Nephron progenitor cell (in vitro differentiated cells): ENCODE measurements at places on chromosomes 6 and 20.

DNA sequence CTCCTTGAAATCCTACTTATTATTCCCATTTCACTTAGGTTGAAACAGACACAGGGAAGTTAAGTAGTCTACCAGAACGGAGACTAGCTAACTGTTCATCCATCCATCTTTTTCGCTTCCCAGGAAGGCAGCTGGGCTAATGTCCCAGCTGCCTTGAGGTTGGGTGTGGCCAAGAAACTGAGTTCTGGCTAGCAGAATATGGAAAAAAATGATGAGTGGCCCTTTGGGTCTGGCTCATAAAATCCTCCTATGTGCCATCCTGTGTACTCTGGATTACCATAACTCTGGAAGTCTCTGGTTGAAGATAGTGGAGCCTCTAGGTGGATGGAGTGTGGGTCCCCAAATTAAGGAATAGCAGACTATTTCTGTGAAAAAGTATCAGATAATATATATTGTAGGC is 206.2 kb downstream of the HIVEP2 start:
- no peak for DNase-seq
- no peak overlapping the region for H3K4me3 ChIP-seq
- H3K36me3 ChIP-seq: no peaks in the 10 kb centered on the region
- H3K27me3 ChIP-seq: no peaks in the 10 kb centered on the region
- H3K4me1 ChIP-seq: peaks cover 17% of the 10 kb centered on the region

DNA sequence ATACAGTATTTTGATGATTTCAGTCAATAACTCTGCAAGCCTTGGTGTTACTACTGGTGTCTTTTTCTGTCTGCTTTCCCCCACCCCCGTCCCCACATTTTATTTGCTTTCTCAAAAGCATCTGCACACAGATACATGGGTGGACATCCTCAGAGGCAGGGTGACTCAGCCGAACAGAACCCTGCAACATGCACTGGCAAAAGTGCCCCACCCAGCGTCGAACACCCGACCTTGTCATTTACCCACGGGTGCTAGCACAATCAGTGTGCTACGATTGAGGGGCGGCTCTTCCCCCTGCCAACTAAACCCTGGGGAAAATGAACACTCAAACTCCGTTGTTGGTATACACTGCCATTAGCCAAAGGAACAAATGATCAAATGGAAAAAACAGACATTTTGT is 115.9 kb upstream of the NAA20 start:
- H3K27ac ChIP-seq: peak overlapping the region; percentile 48
- H3K36me3 ChIP-seq: peaks cover 83% of the 10 kb centered on the region
- no peak for DNase-seq

GRCh38 chr6:5359417-5359816 is 98.1 kb downstream of the FARS2 start:
- H3K4me1 ChIP-seq: no peaks in the 10 kb centered on the region
- no peaks in the 10 kb centered on the region for H3K27me3 ChIP-seq
- H3K36me3 ChIP-seq: peaks cover 9% of the 10 kb centered on the region
- no peak overlapping the region for H3K4me3 ChIP-seq

DNA sequence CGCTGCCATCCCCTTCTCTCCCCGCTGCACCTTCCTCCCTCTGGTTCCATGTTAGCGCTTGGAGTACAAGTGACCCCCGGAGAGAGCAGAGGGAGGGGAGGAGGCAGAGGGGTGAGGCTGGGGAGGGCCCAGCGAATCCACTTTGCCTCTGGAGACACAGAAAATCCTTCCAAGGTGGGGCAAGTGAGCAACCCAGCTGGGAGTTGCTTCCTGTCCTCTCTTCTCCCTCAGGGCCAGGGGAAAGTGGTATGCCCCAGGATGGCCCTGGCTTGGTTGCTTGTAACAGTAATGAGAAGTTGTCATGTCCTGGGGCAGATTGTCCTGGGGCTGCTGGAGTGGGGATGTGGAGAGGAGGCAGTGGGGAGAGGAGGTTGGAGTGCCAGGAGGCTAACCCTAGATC is 691 bp upstream of the ANGPT4 start:
- H3K4me3 ChIP-seq: peak overlapping the region; percentile 55
- H3K27me3 ChIP-seq: peaks cover 11% of the 10 kb centered on the region
- DNase-seq: peak; percentile 15
- no peaks in the 10 kb centered on the region for H3K36me3 ChIP-seq

DNA sequence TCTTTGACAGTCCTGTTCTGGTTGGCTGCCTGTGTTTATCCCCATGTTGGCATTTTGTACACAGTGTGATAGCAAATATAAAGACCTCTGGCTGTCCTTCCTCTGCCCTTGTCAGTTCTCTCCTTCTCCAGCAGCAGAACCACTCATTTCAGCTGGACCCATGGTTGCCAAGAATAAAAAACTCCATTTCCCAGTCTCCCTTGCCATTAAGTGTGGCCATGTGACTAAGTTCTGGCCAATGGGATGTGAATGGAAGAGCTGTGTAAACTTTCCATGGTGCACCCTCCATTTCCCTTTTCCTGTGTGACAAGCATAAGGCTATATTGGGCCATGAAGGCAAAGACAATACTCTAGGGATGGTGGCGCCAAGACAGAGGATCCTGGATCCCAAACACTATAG is 78.4 kb upstream of the TBC1D7 start:
- no peaks in the 10 kb centered on the region for H3K36me3 ChIP-seq
- no peak overlapping the region for H3K4me3 ChIP-seq
- no peaks in the 10 kb centered on the region for H3K27me3 ChIP-seq
- H3K4me1 ChIP-seq: peaks cover 37% of the 10 kb centered on the region

DNA sequence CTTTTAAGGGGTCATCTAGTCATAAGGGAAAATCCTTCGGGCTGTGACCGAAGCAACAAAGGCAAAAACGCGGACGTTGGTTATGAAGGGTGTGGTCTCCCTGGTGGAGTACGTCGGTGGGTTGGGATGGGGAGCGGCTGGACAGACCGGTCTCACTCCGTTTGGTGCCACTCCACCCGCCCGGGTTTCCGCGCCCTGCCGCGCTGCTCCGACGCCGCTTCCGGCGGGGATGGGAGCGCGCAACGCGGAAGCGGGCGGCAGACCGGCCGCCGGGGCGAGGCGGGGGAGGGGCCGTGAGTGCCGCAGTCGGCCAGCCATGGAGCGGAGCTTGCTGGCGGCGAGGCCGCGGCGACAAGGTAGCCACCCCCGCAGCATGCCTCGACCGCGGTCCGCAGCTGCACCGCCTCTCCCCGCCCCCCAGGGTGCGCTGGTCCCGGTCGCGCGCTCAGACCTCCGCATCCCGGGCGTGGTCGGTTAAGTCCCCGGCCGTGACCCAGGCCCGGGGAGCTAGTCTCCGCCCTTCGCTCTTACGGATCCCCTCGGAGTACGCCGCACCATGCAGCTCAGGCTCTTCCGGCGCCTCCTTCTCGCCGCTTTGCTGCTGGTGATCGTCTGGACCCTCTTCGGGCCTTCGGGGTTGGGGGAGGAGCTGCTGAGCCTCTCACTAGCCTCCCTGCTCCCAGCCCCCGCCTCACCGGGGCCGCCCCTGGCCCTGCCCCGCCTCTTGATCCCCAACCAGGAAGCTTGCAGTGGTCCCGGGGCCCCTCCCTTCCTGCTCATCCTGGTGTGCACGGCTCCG is at the start of gene B3GALT4:
TSS of gene B3GALT4 (plus strand) at position 260 of the 799 bp plus-strand sequence. CDS start at position 557, 297 bp downstream.
- H3K27me3 ChIP-seq: no peaks in the 10 kb centered on the region
- H3K36me3 ChIP-seq: peaks cover 40% of the 10 kb centered on the region
- H3K27ac ChIP-seq: peak within 1 kb of the TSS; percentile 95
- peak; percentile 87 for DNase-seq
- peak within 1 kb of the TSS; percentile 96 for H3K4me3 ChIP-seq

- no peak overlapping the region for H3K4me3 ChIP-seq
- no peak for DNase-seq
- no peaks in the 10 kb centered on the region for H3K36me3 ChIP-seq
- H3K27ac ChIP-seq: no peak overlapping the region
Observed at GRCh38 chr6:1485678-1486077, 96.3 kb downstream of the FOXF2 start.

DNA sequence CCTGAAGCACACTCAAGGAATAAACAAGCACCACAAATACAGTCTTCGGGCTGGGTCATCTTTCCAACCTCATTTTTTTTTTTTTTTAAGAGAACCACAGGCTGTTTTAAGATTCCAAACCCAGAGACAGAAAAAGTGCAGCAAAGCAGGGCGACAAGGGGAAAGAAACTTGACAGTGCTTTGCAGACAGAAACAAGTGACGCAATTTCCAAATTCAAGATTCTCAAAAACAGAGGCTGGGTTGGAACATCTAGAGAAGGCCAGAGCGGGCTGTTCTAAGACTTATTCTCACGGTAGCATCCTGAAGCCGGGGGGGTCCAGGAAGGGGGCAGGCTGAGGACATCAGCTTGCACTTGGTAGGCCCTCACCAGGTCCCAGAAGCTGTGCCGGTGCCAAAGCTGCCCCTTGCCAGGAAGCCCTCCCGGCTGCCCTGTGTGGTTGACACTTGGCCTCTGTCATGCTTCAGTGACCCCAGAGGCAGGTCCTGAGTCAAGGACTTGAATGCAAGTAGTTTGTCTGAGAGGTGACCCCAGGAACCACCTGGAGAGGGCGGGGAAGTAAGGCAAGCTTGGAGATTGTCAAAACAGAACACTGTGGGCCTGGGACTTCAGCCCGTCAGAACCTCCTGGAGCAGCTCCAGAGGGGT is 50.5 kb downstream of the BMP7 start:
- H3K27ac ChIP-seq: no peak overlapping the region
- H3K27me3 ChIP-seq: peaks cover 3% of the 10 kb centered on the region
- DNase-seq: peak; percentile 54

GRCh38 chr6:20291764-20292580 is 79.7 kb upstream of the MBOAT1 start:
- H3K27me3 ChIP-seq: peaks cover under 1% of the 10 kb centered on the region
- peaks cover 5% of the 10 kb centered on the region for H3K4me1 ChIP-seq
- no peaks in the 10 kb centered on the region for H3K36me3 ChIP-seq

GRCh38 chr6:36028088-36028876 is 674 bp downstream of the MAPK14 start:
- H3K36me3 ChIP-seq: no peaks in the 10 kb centered on the region
- peaks cover 40% of the 10 kb centered on the region for H3K27me3 ChIP-seq
- peak overlapping the region; percentile 95 for H3K4me3 ChIP-seq
- H3K4me1 ChIP-seq: peaks cover 40% of the 10 kb centered on the region
- peak overlapping the region; percentile 96 for H3K27ac ChIP-seq
